ENCODE measurements at places on chromosomes 6 and 20.

- no peak for DNase-seq
Measured at GRCh38 chr20:6953611-6954010, 186.1 kb downstream of the BMP2 start.

GRCh38 chr6:12595161-12595811 is 121.3 kb upstream of the PHACTR1 start:
- no peak for DNase-seq

DNA sequence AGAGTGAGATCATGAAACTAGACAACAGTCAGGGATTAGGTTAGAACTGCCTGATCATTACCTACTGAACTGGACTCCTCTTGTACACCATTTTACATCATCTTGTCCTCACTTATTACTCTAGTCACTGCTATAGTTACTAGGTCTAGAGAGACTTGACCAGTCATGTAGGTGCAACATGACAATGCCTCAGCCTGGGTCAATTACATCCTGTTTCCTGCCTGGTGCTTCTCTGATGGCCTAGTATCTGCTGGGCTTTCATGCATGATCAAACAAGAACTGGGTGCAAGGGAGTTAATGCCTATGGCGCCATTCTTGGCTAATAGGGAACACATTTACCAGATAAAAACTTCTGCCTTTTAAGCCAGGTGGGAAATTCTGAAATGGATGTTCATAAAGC is 39.2 kb upstream of the MMS22L start:
- no peak for DNase-seq

GRCh38 chr6:165876588-165876987 is 213.5 kb upstream of the PDE10A start:
- no peak for DNase-seq

DNA sequence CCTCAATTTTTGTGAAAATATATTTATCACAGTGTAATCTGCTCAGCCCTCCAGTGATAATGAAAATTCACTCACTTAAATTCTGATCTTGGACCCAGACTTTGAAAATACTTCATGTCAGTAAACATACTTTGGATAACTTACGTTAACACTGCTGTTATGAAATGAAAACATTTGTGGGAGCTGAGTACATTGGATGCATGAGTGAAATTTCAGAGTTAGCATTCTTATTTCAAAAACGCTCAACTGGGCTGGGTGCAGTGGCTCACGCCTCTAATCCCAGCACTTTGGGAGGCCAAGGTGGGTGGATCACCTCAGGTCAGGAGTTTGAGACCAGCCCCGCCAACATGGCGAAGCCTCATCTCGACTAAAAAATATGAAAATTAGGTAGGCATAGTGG is 196.4 kb downstream of the UTRN start:
- DNase-seq = no peak

DNA sequence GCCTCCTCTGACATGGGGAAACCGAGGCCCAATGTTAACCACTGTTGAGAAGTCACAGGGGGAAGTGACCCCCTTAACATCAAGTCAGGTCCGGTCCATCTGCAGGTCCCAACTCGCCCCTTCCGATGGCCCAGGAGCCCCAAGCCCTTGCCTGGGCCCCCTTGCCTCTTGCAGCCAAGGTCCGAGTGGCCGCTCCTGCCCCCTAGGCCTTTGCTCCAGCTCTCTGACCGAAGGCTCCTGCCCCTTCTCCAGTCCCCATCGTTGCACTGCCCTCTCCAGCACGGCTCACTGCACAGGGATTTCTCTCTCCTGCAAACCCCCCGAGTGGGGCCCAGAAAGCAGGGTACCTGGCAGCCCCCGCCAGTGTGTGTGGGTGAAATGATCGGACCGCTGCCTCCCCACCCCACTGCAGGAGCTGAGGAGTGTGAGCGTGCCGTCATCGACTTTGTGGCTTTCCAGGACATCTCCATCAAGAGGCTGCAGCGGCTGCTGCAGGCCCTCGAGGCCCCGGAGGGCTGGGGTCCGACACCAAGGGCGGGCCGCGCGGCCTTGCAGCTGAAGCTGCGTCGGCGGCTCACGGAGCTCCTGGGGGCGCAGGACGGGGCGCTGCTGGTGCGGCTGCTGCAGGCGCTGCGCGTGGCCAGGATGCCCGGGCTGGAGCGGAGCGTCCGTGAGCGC is 1.6 kb downstream of the TNFRSF6B start:
- no peak for DNase-seq

- no peak for DNase-seq
Measured at GRCh38 chr6:156807795-156808194, 30.6 kb downstream of the ARID1B start.

DNA sequence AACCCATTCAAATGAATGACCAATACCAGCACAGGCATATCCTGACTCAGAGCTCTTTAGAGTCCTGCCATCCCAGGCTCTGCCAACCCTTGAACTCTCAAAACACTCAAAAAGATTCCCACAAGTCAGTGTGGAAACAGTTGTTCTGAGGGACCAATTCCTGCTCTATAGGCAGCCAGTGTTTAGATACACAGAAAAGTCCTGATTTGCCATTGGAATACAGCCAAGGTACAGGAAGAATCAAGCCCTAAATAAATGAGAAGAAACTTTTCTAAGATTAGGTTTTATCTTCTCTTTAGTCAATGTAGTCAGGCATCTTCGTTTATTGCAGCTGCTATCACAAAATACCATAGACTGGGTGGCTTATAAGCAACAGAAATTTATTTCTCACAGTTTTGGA is 626.8 kb upstream of the ARID1B start:
- DNase-seq = no peak

DNA sequence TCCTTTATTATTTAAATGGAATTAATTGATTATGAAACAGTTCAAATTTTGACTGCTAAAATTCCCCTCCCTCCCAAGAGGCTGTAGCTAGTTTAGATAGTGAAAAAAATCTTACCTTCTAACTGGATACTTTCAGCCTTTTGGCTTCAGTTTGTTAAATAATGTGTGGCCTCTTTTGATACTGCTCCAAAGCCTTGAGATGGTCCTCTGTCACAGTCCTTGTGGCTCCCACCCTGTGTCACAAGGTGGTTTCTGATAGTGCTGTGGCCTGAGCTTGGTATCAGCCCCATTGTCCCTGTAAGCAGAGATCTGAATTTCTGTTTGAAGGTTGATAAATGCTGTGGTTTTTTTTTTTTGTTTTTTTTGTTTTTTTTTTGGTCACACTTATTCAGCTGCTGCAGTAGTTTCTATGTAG is 20.8 kb downstream of the PANK2 start:
- no peak for DNase-seq

DNA sequence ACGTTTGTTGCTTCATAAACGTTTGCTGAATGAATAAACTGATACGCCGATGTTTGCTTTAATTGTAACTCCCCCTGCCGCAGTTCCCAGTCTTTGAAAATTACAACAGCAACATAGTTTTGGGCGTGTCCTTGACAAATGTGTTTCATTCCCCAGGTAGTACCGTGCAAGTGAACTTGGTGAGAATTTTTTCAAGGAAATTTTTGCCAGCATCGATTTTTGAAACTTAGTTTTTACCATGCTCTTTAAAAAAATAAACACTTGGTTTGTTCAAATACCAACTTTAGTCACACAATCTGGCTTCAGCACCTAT is 60.1 kb downstream of the FAM217A start:
- no peak for DNase-seq

DNA sequence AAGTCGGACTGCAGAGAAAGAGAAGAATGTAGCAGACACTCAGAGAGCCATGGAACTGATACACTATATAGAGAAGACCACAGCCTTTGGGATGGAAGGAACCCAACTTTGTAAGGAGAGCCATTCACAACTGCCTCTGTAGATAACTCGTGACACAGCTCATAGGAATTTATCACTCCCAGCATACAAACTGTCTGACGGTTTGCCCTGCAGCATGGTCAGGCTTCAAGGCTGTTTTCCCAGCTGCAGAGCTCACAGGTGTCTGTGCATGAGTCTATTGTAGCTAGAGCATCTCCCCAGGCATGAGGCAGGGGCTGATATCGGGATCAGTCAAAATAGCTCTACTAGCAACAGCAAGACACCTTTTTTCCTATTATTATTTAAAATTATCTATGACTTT is 130.5 kb upstream of the DTNBP1 start:
- DNase-seq = no peak

GRCh38 chr6:11460001-11460668 is 77.4 kb upstream of the TMEM170B start:
- no peak for DNase-seq

DNA sequence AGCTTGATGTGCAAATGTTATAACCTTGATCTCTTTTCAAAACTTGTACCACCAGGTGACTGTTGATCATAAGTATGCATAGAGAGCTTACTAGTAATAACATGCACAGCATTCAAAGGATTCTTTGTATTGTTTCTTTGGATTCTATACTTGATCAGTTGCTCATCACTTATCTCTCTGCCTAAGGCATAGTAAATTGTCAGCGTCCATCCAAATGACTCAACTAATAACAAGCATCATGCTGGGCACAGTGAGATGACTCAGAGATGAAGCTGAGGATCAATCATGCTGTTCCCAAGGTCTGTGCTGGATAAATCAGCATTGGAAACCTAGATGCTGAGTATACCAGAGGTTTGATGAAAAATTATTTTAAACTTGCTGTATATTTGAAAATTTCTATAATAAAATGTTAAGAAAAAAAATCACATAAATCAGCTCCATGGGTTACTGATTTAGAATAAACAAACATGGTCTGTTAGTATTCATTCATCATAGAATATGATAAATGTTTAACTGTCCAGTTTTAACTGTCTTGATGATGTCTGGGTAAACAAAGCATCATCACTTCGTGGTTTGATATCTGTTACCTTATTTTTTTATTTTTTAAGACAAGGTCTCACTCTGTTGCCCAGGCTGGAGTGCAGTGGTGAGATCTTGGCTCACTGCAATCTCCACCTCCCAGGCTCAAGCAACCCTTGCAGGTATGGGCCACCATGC is 45.6 kb upstream of the SGK1 start:
- DNase-seq = no peak

DNA sequence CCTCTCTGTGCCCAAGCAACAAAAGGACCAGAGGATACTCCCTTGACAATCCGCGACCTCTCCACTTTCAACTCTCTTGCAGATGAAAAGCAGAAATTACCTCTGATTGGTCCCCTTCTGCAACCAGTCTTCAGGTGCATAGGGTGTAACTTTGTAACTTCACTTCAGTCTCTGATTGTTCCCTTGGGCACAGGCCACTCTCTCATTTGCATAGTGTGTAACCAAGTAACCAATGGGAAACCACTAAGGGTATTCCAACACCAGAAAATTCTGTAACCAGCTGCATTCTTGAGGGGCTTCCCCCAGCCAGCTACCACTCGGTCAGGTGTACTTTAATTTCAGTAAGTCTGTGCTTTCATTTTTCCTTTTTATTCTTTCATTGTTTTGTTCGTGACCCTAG is 4.4 kb upstream of the RAET1L start:
- no peak for DNase-seq

DNA sequence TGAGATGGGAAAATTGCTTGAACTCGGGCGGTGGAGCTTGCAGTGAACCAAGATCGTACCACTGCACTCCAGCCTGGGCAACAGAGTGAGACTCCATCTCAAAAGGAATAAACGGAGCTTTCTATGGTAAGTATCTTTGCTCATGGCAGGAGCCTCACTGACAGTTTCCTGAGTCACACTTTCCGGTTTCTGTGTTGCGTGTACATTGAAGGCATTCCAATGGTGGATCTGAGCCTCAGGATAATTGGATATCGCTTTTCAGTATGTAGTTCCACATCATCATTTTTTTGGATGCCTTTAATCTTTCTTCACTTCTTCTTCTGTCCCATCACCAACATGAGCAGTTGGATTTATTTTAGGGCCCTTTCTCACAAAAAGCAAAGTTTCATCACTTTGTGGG is 28.6 kb upstream of the GTSF1L start:
- no peak for DNase-seq

- no peak for DNase-seq
Measured at GRCh38 chr6:22917344-22917743, 348.0 kb downstream of the HDGFL1 start.

DNA sequence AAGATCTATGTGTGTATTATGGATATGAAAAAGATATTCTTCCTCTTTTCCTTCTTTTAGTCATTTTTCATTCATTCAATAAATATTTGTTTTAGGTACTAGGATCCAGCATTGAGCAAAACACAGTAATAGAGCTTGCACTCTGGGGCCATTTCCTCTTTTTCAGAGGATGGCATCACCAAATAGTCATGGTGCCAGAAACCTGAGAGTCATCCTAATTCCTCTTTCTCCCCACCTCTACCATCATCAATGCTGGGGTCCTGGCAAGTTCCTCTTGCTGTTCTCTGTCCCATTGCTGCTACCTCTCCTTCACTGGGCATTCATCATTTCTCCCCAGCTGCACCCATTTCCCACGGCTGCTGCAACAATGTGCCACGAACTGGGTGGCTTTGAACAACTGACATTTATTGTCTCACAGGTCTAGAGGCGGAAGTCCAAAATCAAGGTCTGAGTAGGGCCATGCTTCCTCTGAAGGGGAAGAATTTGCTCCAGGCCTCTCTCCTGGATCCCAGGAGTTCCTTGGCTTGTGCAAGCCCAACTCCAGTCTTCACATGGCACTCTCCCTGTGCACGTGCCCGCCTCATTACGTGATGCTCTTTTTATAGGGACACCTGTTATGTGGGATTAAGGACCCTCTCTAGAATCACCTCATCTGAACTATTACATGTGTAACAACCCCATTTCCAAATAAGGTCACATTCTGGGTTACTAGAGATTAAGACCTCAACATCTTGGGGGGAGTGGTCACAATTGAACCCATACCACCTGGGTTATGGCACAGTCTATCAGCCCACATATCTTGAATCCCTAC is 9.5 kb upstream of the IGF2R start:
- no peak for DNase-seq

DNA sequence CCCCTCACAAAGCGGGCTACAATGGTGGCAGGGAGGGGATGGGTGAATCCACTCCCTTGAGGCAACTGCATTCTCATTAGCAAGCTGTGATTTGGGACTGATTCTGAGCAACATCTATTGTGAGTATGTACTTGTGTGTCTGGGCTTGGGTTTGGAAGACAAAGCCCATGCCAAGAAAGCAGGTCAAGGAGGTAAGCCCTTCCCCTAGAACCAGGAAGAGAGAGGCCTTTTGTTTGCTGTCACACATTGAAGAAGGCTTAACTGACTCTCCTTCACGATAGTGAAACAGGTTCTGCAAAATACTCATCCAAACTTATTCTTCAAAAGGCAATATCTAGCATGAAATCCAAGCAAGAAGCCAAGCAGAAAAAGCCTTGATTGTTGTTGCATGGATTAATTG is 403.1 kb upstream of the ID4 start:
- DNase-seq = no peak

GRCh38 chr6:108955329-108955949 is 107.2 kb downstream of the ARMC2 start:
- no peak for DNase-seq

GRCh38 chr6:25623065-25623464 is 28.9 kb upstream of the SCGN start:
- DNase-seq = no peak

GRCh38 chr20:51394706-51395105 is 147.8 kb downstream of the NFATC2 start:
- no peak for DNase-seq

- DNase-seq = no peak
Measured at GRCh38 chr6:75076009-75076408, 129.8 kb downstream of the COL12A1 start.

Measured in T-helper 17 cell (primary cell).